ENCODE measurements at places on chromosomes 5 and 9.

DNA sequence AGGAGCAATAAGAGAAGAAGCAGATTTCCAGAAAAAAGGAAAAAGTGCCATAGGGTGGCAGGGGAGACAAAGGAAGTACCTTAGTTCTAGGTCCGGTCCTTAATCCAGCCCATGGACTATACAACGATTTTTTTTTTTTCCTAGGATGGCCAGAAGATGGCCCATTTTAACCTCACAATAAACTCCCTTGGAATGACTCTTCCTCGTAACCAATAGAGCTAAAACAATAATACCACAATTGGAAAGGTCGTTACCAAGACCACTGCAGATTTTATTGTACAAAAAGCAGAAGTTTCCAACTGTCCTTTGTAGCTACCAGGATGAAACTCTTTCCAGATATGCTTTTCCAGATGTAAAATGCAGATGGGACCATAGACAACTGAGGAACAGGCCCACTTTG, 34.4 kb upstream of the SSBP2 start:
- DNase-seq, result no peak

GRCh38 chr9:99106044-99106375, 1.1 kb downstream of the TGFBR1 start:
- DNase-seq, result no peak

- peak; percentile 36 for DNase-seq
Measured at GRCh38 chr5:147887930-147888329, 9.4 kb downstream of the SCGB3A2 start.

DNA sequence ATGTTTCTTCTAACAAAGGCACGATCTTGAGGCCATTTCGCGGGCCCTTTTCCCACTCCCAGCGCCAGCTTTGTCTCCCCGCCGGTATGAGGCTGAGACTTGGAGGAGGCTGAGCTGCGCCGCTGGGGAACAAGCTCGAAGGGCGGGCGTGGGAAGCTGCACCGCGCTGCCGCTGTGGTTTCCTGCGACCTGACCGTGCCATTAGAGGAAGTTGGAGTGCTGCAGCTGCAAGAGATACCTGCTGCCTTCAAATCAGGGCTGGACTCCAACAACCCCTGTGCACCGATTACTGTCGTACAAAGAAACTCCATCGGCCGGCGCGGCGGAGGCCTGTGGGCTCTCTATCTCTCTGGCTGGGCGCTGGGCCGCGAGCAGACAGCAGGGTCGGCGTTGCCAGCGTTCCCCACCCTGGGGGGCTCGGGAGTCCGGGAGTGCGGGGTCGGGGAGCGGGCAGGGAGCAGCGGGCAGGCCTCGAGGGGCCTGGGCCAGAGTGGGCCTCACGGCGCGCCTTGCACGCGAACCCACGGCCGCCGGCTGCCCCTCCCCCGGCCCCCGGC, 1.3 kb upstream of the ERBIN start:
- DNase-seq, result peak; percentile 83

- no peak for DNase-seq
Measured at GRCh38 chr9:119298076-119298853, 71.0 kb downstream of the BRINP1 start.

GRCh38 chr5:66989781-66990180, 206.8 kb downstream of the CD180 start:
- DNase-seq, result no peak

- no peak for DNase-seq
Measured at GRCh38 chr9:93141771-93142483, 7.9 kb upstream of the NINJ1 start.

DNA sequence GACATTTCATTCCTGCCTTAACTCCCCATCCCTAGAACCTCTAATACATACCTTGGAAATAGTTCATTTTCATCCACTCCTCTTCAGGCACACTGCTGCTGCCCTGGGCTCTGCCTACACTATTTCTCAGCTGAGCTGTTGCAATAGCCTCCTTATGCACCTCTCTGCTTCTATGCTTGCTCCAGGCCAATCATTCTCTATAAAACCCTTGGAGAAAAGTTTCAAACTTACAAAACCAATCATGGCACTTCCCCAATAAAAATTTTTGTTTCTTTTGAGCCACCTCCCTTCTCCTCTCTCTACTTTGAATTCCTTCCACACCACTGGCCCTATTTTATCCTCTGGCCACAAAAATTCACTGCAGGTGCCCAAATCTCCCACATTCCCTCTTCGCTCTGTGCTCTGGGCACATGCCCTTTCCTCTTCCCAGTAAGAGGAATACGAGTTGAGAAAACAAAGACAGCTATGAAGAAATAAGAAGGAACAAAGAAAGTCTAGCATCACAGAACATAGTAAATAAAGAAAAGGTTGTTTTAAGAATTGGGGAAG, 301.4 kb downstream of the ELAVL2 start:
- DNase-seq, result peak; percentile 16

DNA sequence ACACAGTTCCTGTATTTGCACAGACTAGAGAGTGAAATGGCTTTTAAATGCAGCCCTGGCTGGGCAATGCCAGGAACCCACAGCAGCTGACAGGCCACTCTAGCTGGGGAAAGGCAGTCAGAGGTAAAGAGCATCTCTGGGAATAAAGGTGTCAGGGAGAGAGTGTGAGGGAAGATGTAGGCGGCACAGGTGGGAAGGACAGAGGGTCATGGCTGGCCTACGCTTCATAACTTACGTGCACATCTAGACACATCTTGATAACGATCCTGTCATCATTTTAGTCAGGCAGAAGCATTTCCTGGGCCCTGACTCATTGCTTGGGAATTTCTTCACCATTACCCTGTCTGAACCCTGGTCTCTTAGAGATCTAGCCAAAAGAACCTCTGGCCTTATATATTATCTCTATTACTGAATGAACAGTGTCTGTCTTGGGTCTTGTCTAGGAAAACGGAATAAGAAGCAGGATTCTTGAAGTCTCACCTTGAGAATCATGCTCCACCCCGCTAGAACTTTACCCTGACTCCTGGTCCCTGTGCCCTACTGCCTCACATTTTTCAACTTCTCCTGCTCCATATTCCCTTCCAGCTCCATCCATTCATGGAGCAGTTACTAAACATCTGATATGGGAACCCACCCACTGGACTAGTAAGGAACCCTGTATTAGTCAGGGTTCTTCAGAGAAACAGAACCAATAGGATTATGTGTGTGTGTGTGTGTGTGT, 106.4 kb upstream of the ELL2 start:
- peak; percentile 96 for DNase-seq

- DNase-seq, result no peak
Measured at GRCh38 chr5:99706160-99706559, 777.4 kb upstream of the CHD1 start.

- DNase-seq, result no peak
Measured at GRCh38 chr5:123264394-123264793, 158.8 kb downstream of the CEP120 start.

DNA sequence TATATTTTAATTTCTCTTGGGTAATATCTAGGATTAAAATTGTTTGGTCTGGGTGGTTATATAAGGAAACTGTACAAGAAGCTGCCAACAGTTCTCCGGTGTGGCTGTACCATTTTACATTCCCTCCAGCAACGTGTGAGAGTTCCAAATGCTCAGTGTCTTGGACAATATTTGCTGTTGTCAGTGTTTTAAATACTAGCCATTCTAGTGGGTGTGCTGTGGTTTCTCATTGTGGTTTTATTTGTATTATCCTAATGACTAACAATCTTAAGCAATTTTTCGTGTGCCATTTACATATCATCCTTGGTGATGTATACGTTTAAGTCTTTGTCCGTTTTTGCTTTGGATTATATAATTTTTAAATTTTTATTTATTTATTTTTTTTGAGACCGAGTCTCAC, 34.0 kb downstream of the TNFSF15 start:
- DNase-seq, result peak; percentile 82

DNA sequence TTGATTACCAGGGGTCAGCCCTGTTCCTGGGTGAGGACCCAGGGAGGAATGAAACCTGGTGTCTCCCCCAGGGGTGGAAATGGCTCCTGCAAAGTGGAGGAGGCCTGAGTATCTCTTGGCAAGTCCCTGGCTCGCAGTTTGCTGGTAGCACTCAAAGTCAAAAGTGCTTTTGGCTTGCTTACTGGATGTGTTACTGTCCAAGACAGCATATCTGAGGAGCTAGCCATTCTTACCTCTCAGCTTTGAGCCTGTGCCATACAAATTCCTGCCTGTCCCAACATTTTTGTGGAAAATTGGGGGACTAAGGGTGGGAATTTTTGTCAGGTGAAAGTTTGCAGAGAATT, 9.9 kb downstream of the ZNF618 start:
- DNase-seq, result peak; percentile 33

- DNase-seq, result peak; percentile 7
Measured at GRCh38 chr5:94632024-94632423, 13.6 kb downstream of the SLF1 start.

DNA sequence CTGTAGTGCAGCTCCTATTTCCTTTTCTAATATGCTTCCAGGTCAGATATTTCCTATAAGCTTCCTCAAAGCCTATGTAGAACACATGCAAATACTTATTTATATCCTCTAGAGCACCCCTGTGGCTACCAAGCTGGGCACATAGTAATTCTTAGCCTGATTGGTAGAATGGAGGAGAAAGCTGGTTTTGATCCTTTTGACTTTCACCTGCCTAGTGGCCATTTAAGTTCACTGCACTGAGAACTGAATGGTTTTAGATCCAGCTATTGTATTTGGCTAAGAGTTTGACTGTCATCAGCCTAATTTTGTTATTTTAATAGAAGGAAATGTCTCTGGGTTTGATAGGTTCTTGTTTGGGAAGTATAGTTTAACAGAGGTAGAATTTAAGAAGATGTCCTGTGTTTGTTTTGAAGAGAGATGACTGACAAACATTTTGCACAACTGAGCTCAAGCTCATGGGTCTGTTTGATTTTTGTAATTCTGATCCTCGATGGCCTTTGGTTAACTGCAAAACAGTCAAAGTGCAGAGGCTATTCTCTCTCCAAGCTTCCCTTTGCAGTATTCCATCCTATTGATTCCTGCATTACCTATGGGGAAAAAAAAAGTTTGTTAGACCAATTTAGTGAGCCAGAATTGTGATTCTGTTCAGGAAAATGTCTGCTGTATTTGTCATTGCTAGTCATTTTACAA, 85.4 kb downstream of the KCNN2 start:
- DNase-seq, result no peak

GRCh38 chr9:3873818-3874217, 348.0 kb upstream of the RFX3 start:
- DNase-seq, result peak; percentile 53

GRCh38 chr5:509611-510185, 14.6 kb downstream of the SLC9A3 start:
- DNase-seq, result no peak

- DNase-seq, result no peak
Measured at GRCh38 chr5:67106626-67107342, 89.8 kb downstream of the CD180 start.

DNA sequence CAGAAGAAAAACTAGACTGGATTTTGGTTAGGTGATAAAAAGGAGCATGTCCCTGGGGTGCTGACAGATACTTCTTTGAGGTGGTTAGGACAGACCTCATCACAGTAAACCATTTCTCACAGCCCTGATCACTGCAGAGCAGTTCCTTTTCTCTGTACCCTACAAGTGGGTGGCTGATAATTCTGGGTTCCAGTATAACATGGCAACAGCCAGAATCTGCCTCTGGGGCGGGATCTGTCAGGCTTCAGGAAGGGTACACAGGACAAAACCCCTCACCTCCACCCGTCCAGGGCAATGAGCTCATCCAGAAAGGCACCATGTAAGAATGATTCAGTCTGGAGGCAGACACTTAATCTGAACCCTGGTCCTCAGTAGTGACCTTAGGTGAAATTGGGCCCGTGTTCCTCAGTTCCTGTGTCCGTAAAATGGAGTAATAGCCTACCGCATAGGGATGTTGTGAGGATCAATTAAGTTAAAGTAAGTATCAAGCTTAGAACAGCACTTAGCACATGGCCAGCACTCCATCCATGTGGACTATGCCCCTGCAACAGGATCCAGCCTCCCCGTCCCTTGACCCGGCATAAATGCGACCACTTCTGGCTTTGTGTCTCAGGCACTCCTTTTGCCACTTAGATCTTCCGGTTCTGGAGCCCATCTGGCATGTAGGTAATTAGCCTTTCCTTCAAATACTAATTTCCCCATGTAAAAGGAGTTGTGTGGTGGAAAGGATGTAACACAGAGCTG, 129.2 kb downstream of the LHFPL2 start:
- no peak for DNase-seq

DNA sequence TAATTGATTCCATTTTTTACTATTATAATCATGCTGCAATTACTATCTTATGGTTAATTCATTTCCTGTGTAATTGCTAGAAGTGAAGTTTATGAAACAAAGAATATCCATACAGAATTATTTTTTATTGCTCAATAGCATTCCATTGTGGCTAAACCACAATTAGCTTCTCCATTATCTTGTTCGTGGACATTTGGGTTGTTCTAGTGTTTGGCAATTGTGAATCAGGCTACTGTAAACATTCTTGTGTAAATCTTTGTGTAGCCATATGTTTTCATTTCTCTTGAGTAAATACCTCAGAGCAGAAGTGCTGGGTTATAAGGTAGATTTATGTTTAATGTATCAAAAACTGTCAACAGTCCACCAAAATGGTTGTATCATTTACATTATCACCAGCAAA, 341.1 kb downstream of the MAT2B start:
- DNase-seq, result peak; percentile 44

- no peak for DNase-seq
Measured at GRCh38 chr9:121721770-121722169, 70.3 kb downstream of the DAB2IP start.

- peak; percentile 95 for DNase-seq
Measured at GRCh38 chr5:111929867-111930266, 172.9 kb upstream of the NREP start.

DNA sequence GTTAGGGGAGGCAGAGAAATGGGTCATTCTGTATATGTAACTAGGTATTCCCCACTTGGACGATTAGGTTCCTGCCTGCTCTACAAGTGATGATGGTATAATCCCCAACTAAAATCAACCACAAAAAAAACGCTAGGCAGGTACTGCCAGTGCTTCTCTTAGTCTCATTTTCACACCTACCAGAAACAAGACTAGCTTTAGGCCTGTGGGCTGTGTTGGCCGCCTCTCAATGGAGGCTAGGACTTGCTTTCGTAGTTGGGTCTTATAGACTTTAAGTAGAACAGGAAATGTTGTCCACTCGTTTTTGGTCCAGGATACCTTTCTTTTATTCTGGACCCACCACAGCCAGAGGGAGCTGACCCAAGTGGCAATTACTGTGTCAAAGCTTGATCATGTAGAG, 111.8 kb downstream of the UNC13B start:
- DNase-seq, result no peak

DNA sequence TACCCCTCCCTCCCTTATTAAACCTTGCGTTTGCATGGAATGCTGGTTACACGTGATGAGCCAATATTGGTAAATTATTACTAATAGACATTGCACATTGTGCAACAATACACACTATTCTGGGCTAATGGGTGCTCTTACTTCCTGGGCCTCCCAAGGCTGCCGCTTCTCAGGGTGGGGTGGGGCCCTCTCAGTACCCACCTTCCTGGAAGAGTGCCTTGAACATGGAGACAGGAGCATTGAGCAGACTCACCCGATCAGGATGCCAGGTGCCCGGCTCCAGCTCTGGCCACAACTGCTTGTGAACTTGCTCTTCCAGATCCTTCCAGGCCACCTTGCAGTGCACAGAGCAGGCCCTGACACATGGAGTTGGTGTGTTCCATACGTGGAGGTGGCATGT, 24.7 kb upstream of the CEP72 start:
- DNase-seq, result no peak

All from astrocyte (in vitro differentiated cells and primary cell).